ENCODE measurements at places on chromosomes 6 and 20. TPM values are rescaled to one million over a fixed set of nuclear protein-coding genes. Genes with fewer than 3 reads are reported as not detected.

TPD52L1 gene
- total RNA-seq, result 0.15 TPM

ZC3H12D gene
- 67.9 TPM for total RNA-seq

AIF1 gene
- total RNA-seq, result 160 TPM

DNA sequence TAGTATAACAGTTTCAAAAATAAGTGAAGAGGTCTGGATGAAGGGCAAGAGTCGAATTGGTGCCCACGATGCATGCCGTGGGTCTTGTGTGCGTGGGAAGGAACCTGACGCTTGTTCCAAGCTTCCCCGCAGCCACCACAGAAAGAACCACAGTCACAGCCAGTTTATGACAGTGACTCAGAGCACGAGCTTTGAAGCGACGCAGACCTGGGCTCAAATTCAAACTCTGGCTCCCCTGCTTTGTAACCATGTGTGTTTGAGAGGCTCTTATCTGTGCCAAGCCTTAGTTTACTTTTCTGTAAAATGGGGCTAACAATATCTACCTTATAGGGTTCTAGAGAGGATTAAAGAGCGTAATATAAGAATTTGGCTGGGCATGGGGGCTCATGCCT, 65.5 kb downstream of the SYNJ2 start:
- no peaks in the 10 kb centered on the region for H3K27me3 ChIP-seq
- no peak overlapping the region for H3K4me3 ChIP-seq
- DNase-seq, result peak; percentile 70
- H3K36me3 ChIP-seq, result peaks cover 43% of the 10 kb centered on the region

PREX1 gene
- 92.7 TPM for total RNA-seq

DNA sequence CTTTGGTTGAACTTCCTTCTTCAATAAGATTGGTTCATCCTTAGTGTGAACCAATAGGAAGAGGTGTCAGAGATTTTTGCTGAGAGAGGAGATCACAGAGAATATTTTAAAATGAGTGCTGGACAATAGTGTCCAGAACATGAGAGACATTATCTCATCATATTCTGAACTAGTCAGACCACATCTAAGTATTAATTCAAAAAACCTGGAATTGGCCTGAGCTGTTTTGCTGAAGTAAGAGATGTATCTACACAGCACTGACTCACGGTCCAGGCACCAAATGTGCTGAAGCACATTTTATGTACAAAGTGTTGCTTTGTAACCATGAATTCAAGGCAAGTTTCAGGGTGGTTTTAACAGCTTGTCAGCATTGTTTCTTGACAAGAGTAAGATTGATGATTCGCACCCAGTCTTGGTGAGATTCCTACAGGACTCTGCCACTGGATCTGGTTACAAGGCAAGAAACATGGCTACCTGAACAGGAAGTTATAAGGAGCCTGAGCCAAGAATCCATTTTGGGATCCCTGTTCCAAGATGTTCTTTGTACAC, 178.2 kb upstream of the HEY2 start:
- H3K4me3 ChIP-seq, result no peak overlapping the region
- no peaks in the 10 kb centered on the region for H3K4me1 ChIP-seq
- DNase-seq, result no peak
- H3K27ac ChIP-seq, result no peak overlapping the region

GRCh38 chr6:25685896-25686295, 33.9 kb downstream of the SCGN start:
- DNase-seq, result no peak
- H3K4me1 ChIP-seq, result no peaks in the 10 kb centered on the region
- H3K36me3 ChIP-seq, result no peaks in the 10 kb centered on the region
- H3K27ac ChIP-seq, result no peak overlapping the region
- H3K27me3 ChIP-seq, result peaks cover 4% of the 10 kb centered on the region

GRCh38 chr6:18102783-18103509, 19.5 kb downstream of the NHLRC1 start:
- no peaks in the 10 kb centered on the region for H3K4me1 ChIP-seq
- no peaks in the 10 kb centered on the region for H3K36me3 ChIP-seq
- H3K4me3 ChIP-seq, result no peak overlapping the region
- no peak for DNase-seq

POPDC3 gene
- not detected for total RNA-seq

- H3K27me3 ChIP-seq, result no peaks in the 10 kb centered on the region
- no peak overlapping the region for H3K4me3 ChIP-seq
- no peak overlapping the region for H3K27ac ChIP-seq
- DNase-seq, result no peak
- no peaks in the 10 kb centered on the region for H3K4me1 ChIP-seq
- H3K36me3 ChIP-seq, result peaks cover 10% of the 10 kb centered on the region
Observed at GRCh38 chr6:44397424-44398164, 10.1 kb downstream of the CDC5L start.

CCND3 gene
- 432 TPM for total RNA-seq

RIN2 gene
- 1.9 TPM for total RNA-seq

GRCh38 chr6:72374857-72375256, 247.0 kb upstream of the KCNQ5 start:
- no peak overlapping the region for H3K27ac ChIP-seq
- H3K36me3 ChIP-seq, result no peaks in the 10 kb centered on the region
- DNase-seq, result no peak
- no peaks in the 10 kb centered on the region for H3K27me3 ChIP-seq

DNA sequence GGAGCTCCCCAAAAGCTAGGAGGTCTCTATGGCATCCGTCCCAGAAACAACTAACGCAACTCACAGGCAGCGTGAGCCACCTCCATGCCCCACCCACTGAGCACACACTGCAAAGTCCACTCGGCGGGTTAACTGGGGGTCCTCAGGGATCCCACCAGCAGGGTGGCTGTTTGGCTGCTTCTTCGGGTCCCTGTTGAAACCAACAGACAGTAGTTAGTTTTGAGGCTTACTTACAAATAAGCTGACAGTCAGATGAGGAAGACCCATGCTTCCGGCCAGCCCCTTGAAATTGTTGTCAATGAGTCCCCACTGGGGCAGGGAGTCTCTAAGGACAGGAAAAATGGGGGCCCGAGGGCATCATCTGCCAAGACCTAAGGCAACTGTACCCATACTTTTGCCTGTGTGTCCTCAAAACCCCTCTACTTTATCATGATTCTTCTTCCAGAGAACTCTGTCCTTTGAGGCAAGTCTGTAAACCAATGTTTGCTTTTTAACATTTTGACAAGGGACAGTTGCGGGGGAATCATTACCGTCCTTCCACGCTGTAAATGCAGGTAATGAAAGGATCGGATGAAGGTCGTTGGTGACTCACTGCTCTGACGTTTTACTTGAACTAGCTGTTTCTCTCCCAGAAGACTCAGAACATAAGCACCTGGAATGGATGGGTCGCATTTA, 2.2 kb upstream of the PCK1 start:
- no peak overlapping the region for H3K4me3 ChIP-seq
- no peak overlapping the region for H3K27ac ChIP-seq
- H3K27me3 ChIP-seq, result peaks cover 5% of the 10 kb centered on the region
- H3K36me3 ChIP-seq, result no peaks in the 10 kb centered on the region
- no peaks in the 10 kb centered on the region for H3K4me1 ChIP-seq

- no peak for DNase-seq
- no peak overlapping the region for H3K27ac ChIP-seq
- H3K4me1 ChIP-seq, result no peaks in the 10 kb centered on the region
- no peaks in the 10 kb centered on the region for H3K36me3 ChIP-seq
Observed at GRCh38 chr20:46699651-46700359, 9.6 kb upstream of the SLC2A10 start.

GABRR1 gene
- not detected for total RNA-seq

DCBLD1 gene
- 5.6 TPM for total RNA-seq

GLP1R gene
- not detected for total RNA-seq

DNA sequence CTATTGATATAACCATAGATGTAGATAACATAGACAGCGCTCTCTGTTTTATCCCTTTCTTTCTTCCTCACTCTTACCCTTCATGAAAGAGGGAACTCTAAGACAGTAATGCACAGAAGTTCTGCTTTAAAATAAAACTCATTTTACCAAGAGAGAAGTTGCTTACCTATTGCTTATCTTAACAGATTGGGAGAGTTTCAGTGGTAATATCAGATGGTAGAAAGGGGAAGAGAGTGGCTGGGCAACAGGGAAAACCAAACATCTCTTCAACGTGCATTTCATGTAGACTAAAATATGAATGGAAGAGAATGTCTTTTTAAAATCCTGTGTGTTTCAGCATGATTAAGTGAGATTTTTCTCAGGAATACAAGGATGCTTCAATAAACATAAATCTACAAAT, 45.3 kb upstream of the SIRPG start:
- no peaks in the 10 kb centered on the region for H3K27me3 ChIP-seq
- no peak overlapping the region for H3K4me3 ChIP-seq
- peaks cover 6% of the 10 kb centered on the region for H3K4me1 ChIP-seq
- DNase-seq, result no peak
- no peaks in the 10 kb centered on the region for H3K36me3 ChIP-seq

DNA sequence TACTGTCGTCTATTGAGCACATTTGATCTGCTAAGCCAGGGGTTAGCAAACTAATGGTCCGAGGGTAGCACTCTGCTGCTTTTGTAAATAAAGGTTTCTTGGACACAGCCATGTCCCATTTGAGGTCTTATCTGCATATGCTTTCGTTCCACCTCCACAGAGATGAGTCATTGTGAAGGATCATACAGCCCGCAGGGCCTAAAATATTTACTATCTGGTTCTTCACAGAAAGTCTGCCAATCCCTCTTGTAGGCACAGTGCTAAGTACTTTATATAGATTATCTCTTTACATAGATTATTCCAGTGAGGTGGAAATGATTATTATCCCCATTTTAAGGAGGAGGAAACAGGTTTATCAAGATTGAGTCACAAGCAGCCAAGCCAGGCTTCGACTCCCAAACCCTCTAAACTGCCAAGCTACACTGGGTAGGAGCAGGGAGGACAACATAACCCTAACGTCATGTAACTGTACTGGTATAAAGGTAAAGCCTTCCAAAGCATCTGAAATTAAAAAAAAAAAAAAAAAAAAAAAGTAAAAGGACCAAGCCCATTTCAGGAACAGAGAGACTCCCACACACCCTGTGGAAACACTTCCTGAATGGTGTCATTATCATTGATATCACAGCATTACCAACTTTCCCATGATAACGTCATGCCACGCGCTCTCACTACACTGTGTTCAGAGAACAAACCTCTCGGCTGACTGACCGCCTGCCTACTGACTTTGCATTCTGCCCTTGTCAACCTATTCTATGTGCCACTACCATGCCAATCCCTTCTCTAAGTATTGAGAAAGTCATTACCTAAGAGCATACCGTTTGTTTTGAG, 101.0 kb downstream of the KIF16B start:
- H3K36me3 ChIP-seq, result no peaks in the 10 kb centered on the region
- no peak overlapping the region for H3K27ac ChIP-seq
- H3K27me3 ChIP-seq, result no peaks in the 10 kb centered on the region
- H3K4me3 ChIP-seq, result no peak overlapping the region
- DNase-seq, result no peak

GRCh38 chr20:45212836-45213235, 6.0 kb downstream of the SEMG1 start:
- H3K27me3 ChIP-seq, result no peaks in the 10 kb centered on the region
- H3K4me1 ChIP-seq, result no peaks in the 10 kb centered on the region
- H3K36me3 ChIP-seq, result no peaks in the 10 kb centered on the region
- DNase-seq, result no peak
- H3K4me3 ChIP-seq, result no peak overlapping the region

- no peak overlapping the region for H3K4me3 ChIP-seq
- no peaks in the 10 kb centered on the region for H3K27me3 ChIP-seq
- no peaks in the 10 kb centered on the region for H3K4me1 ChIP-seq
- H3K27ac ChIP-seq, result no peak overlapping the region
Observed at GRCh38 chr6:12804952-12805645, 88.5 kb downstream of the PHACTR1 start.

DNA sequence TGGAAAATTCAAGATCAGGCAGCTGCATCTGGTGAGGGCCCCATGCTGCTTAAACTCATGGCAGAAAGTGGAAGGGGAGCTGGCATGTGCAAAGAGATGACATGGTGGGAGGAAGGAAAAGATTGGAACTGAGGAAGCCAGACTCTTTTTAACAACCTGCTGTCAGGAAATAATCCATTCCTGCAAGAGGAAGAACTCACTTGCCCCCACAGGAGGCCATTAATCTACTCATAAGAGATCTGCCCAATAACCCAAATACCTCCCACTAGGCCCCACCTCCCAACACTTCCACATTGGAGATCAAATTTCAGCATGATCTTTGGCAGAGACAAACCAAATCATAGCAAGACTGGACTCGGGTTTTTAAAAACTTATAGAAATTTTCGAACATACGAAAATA, 200.5 kb upstream of the KCNQ5 start:
- no peak overlapping the region for H3K27ac ChIP-seq
- H3K4me1 ChIP-seq, result no peaks in the 10 kb centered on the region
- no peak for DNase-seq
- H3K27me3 ChIP-seq, result no peaks in the 10 kb centered on the region
- H3K36me3 ChIP-seq, result no peaks in the 10 kb centered on the region

DNA sequence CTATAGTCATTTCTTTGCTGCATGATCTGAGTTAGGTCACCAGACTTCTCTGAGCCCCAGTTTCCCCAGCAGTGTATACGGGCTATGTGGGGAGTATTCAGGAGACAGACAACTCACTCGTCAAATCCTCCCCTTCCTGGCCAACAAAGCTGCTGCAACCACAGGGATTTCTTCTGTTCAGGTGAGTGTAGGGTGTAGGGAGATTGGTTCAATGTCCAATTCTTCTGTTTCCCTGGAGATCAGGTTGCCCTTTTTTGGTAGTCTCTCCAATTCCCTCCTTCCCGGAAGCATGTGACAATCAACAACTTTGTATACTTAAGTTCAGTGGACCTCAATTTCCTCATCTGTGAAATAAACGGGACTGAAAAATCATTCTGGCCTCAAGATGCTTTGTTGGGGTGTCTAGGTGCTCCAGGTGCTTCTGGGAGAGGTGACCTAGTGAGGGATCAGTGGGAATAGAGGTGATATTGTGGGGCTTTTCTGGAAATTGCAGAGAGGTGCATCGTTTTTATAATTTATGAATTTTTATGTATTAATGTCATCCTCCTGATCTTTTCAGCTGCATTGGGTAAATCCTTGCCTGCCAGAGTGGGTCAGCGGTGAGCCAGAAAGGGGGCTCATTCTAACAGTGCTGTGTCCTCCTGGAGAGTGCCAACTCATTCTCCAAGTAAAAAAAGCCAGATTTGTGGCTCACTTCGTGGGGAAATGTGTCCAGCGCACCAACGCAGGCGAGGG, 594 bp upstream of the CDKN1A start:
- H3K4me3 ChIP-seq, result peak overlapping the region; percentile 62
- no peaks in the 10 kb centered on the region for H3K36me3 ChIP-seq
- no peaks in the 10 kb centered on the region for H3K27me3 ChIP-seq
- peaks cover 27% of the 10 kb centered on the region for H3K4me1 ChIP-seq

ZNF311 gene
- total RNA-seq, result 0.22 TPM

DNA sequence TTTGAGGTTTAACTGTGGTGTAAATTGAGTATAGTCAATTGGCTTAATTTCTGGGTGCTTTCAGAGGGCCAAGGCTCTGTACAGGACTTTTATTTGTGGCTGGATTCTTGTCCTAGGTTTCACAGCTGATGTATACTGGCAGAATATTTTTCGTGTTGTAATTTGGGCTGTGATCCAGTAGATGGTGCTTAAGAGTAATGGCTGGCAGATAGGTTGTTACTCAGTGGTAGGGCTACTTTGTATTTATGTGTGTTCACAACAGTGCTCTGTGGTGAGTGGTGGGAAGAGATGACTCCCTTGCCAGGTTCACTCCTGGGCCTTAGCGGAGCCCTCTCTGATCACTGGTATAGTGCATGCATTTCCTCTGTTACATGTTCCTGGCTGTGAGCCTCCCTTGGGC, 34.5 kb upstream of the FERMT1 start:
- H3K27me3 ChIP-seq, result no peaks in the 10 kb centered on the region
- no peaks in the 10 kb centered on the region for H3K36me3 ChIP-seq
- H3K4me3 ChIP-seq, result no peak overlapping the region
- no peak for DNase-seq
- H3K27ac ChIP-seq, result no peak overlapping the region

All from naive thymus-derived CD4-positive, alpha-beta T cell (primary cell).